Transverse colon (tissue), 4 donors: ENCODE measurements at places on chromosomes 11 and 22.

GRCh38 chr11:74839971-74840370 lies 91.3 kb downstream of the RNF169 start:
- no peak for DNase-seq

GRCh38 chr11:124760205-124760652 lies 1.9 kb downstream of the ESAM start:
- no peak for DNase-seq

DNA sequence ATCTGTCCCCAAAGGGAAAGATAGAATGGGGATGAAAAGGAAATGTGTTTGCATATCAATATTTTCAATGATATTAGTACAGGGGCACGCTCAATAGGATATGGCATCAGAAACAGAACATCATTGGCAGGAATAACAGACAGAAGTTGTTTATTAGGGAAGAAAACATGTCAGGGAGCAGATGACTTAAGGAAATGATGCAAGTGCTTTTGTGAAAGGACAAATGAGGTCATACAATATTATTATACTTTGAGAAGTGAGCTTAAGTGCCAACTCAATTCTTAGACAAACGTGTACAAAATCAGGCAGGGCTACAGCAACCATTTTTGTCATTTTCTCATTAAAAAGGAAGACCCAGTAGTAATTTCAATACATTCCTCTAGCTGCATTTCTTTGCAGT lies 388.4 kb downstream of the SOX6 start:
- no peak for DNase-seq

GRCh38 chr11:31812383-31813381 lies 1.6 kb upstream of the PAX6 start:
- no peak for DNase-seq

GRCh38 chr11:66904055-66904454 lies 47.2 kb downstream of the LRFN4 start:
- DNase-seq, result peak; percentile 66

DNA sequence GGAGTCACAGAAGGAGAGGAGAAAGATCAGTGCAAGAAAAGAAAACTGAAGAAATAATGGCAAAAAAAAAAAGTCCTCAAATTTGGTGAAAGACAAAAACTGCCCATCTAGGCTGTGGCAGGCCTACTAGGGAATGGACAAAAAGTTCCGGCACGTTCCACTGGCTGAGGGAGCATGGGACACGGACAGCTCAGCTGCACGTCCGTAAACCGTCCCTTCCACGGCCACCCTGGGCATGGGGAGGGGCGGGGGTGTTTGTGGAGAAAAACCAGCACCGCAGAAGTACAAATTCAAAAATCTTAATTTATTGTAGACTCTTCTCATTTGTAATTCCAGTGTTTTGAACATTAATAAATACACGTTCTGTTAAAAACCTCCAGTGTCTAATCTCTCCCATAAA lies 25.4 kb downstream of the TRMU start:
- DNase-seq, result no peak
